ENCODE measurements at places on chromosomes 7 and 10.

GRCh38 chr7:139271718-139272628 is 40.9 kb downstream of the UBN2 start:
- H3K27ac ChIP-seq, result no peak overlapping the region
- H3K36me3 ChIP-seq, result peaks cover 78% of the 10 kb centered on the region
- no peaks in the 10 kb centered on the region for H3K4me1 ChIP-seq
- no peaks in the 10 kb centered on the region for H3K27me3 ChIP-seq
- H3K4me3 ChIP-seq, result no peak overlapping the region
- DNase-seq, result no peak

DNA sequence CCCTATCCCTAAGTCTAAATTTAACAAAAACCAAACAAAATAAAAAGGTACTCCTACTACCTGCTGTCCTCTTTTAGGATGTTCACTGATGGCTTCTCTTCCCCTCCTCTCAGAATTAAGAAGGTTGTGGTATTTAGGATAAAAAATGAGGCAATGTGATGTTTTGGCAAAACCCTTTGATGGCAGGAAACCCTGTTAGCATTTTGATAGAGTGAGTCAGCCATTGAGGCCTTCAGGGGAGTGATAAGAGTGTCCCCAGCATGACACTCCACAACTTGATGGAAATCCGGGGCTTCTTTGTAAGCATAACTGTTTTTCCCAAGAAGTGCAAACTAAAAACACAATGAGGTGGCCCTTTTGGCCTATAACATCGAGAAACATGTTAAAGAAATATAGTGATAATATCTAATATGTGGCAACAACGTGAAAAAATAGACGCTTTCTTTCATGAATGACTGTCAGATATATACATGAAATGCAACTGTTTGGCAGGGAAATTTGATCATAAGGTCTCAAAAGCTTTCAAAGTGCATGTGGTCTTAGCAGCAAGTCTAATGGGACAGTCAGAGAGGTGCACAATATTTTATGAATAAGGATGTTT is 55.0 kb downstream of the PRTFDC1 start:
- H3K27ac ChIP-seq, result no peak overlapping the region
- no peaks in the 10 kb centered on the region for H3K27me3 ChIP-seq
- DNase-seq, result no peak
- no peaks in the 10 kb centered on the region for H3K36me3 ChIP-seq
- no peak overlapping the region for H3K4me3 ChIP-seq

GRCh38 chr7:140195859-140196258 is 19.1 kb upstream of the KDM7A start:
- no peak for DNase-seq
- H3K4me3 ChIP-seq, result no peak overlapping the region
- no peaks in the 10 kb centered on the region for H3K4me1 ChIP-seq
- no peak overlapping the region for H3K27ac ChIP-seq
- no peaks in the 10 kb centered on the region for H3K27me3 ChIP-seq

- DNase-seq, result no peak
- no peak overlapping the region for H3K27ac ChIP-seq
- H3K4me1 ChIP-seq, result no peaks in the 10 kb centered on the region
- H3K36me3 ChIP-seq, result no peaks in the 10 kb centered on the region
- H3K27me3 ChIP-seq, result no peaks in the 10 kb centered on the region
- H3K4me3 ChIP-seq, result no peak overlapping the region
Observed at GRCh38 chr10:71079761-71080380, 132.5 kb upstream of the UNC5B start.

DNA sequence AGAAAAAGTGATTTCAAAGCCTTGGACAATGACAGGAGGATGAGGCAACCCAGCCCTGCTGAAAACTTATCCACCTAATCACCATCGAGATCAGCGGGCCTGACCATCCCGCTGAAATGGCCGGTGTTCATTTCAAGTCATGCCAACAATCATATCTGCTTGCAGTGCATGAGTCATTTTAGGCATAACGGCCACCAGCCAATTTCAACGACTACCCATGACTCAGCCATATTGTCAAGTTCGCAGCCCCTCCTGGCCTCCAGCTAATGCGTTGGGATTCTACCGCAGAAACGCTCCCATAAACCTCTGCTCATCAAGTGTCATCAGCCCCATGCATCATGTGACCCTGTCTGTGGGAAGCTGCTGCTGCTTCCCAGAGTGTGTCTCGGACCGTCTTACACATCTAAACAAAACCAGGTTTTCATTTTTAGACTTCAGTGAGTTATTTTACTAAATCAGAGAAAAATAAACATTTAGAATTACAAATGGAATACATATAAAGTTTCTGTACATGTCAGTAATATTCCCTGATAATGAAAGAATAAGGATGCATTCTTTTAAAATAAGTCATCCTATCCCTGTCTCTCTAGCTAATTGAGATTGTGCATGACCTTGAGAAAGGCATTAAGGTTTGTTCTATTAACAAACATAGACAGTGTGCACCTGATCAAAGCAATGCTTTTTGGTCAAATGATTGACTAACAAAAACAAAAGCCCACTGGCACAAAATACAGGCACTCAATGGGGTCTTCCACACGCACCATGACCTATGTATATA is 188.9 kb downstream of the ADAM12 start:
- H3K27me3 ChIP-seq, result no peaks in the 10 kb centered on the region
- DNase-seq, result no peak
- H3K36me3 ChIP-seq, result no peaks in the 10 kb centered on the region
- no peaks in the 10 kb centered on the region for H3K4me1 ChIP-seq

- H3K36me3 ChIP-seq, result no peaks in the 10 kb centered on the region
- H3K27ac ChIP-seq, result peak overlapping the region; percentile 81
- peak overlapping the region; percentile 61 for H3K4me3 ChIP-seq
- no peaks in the 10 kb centered on the region for H3K4me1 ChIP-seq
- peak; percentile 70 for DNase-seq
Observed at GRCh38 chr7:75638594-75639070, 100.1 kb downstream of the HIP1 start.

DNA sequence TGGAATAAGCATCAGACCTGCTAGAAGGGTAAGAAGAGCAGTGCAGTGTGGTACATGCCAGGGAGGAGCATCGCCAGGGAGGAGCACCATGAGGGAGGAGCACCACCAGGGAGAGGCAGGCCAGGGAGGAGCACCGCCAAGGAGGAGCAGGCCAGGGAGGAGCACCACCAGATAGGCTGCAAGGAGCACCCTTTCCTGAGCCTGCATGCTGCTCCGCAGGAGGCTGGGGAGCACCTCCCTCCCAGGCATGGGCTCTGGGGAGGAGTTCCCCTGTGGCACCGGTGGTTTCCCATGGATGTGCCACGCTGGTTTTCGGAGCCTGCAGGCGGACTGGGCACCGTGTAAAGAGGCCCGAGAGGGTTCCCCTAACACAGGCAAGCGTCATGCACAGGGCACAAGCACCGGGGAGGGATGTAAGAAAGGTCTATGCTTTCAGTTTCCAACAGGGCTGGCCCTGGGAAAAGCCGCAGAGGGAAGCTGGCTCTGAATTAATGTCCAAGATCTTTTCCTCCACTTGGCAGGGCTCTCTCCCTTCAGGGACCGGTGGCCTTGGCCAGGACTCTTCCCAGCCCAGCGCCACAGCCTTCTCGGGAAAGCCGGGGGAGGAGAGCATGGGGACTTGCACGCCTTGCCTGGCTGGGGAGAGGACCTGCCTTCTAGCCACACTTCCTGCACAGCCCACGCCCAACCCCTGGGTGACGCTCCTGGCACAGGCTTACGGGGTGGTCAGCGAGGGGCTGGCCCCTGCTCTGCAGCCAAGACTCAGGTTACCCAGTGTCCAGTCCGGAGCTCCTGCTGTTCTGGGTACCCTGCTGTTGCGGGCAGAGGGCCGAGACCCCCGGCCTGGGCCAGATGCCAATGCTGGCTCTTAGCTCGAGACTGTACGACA is 11.5 kb upstream of the GPER1 start:
- no peak overlapping the region for H3K27ac ChIP-seq
- no peaks in the 10 kb centered on the region for H3K4me1 ChIP-seq
- no peaks in the 10 kb centered on the region for H3K36me3 ChIP-seq
- H3K4me3 ChIP-seq, result no peak overlapping the region

GRCh38 chr10:15367296-15368085 is 3.6 kb downstream of the FAM171A1 start:
- H3K4me3 ChIP-seq, result no peak overlapping the region
- H3K27ac ChIP-seq, result no peak overlapping the region
- no peaks in the 10 kb centered on the region for H3K27me3 ChIP-seq
- H3K36me3 ChIP-seq, result no peaks in the 10 kb centered on the region

- H3K36me3 ChIP-seq, result peaks cover 7% of the 10 kb centered on the region
- H3K27me3 ChIP-seq, result no peaks in the 10 kb centered on the region
- no peak overlapping the region for H3K27ac ChIP-seq
- no peak for DNase-seq
- H3K4me1 ChIP-seq, result no peaks in the 10 kb centered on the region
Observed at GRCh38 chr10:97564776-97565175, 7.8 kb upstream of the ANKRD2 start.

DNA sequence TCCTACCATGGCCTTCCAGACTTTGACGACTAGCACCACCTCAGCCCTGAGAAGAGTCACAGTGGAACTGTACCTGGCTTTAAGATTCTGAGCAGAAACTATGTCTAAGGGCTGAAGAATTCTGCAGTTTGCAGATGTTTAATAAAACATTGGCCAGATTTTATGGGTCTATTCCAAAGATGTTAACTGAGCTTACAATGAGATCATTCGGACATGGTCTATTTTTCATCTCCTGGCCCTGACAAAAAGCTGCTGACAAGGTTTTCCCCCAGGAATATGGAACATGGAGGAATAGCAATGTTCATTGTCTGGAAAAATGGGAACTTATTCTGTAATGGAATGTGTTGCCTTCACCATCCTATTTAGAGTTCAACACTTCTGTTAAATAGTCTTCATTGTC is 66.4 kb downstream of the PTF1A start:
- no peak overlapping the region for H3K27ac ChIP-seq
- DNase-seq, result no peak
- H3K36me3 ChIP-seq, result no peaks in the 10 kb centered on the region
- no peak overlapping the region for H3K4me3 ChIP-seq

DNA sequence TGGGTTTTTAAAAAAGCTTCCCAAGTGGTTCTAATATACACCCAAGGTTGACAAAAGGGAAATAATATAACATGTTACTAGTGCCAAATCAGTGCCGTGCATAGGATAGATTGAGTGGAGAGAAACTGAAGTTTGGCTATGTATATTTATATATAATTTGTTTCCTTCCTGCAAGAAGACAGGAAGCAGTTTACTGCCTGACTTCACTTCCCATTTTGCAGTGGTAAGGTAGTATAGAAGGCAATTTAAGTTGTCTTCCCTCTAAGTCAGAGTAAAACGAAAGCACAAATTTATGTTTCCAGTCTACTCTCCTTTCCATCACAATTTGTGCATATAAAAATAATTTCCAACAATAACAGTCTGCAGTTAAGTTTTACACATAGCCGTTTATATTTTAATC is 3.4 kb upstream of the HYCC1 start:
- H3K27ac ChIP-seq, result no peak overlapping the region
- no peaks in the 10 kb centered on the region for H3K36me3 ChIP-seq
- DNase-seq, result no peak
- peaks cover 6% of the 10 kb centered on the region for H3K4me1 ChIP-seq

GRCh38 chr10:10661176-10661575 is 356.5 kb upstream of the CELF2 start:
- no peak overlapping the region for H3K27ac ChIP-seq
- no peaks in the 10 kb centered on the region for H3K36me3 ChIP-seq
- DNase-seq, result no peak
- no peaks in the 10 kb centered on the region for H3K27me3 ChIP-seq
- no peak overlapping the region for H3K4me3 ChIP-seq

DNA sequence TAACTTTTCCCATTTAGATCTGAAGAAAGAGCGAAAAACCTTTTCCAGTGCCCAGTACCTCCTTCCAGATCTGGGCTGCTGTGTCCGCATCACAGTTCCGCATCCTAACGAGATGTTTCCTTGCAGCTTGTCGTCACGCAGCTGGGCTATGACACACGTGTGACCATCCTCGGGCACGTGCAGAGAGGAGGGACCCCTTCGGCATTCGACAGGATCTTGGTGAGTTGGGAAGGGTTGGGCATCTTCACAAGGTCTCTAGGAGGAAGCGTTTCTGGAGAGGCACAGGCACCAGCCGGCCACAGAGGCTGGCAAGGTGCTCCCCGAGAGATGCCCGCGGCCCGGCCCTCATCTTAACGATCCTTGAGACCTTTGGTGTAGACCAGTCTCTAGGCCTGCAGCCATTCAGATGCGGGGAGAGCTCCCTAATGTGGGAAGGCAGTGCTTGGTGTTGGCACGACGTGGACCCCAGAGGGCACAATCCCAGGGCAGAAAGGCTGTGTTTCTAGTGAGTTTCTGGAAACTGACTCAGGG is 41.3 kb downstream of the PFKP start:
- no peaks in the 10 kb centered on the region for H3K27me3 ChIP-seq
- H3K27ac ChIP-seq, result no peak overlapping the region
- no peak overlapping the region for H3K4me3 ChIP-seq
- no peak for DNase-seq
- H3K36me3 ChIP-seq, result no peaks in the 10 kb centered on the region
- no peaks in the 10 kb centered on the region for H3K4me1 ChIP-seq

All from right lobe of liver (tissue), 6 donors.